ENCODE measurements at places on chromosomes 13 and 19.

DNA sequence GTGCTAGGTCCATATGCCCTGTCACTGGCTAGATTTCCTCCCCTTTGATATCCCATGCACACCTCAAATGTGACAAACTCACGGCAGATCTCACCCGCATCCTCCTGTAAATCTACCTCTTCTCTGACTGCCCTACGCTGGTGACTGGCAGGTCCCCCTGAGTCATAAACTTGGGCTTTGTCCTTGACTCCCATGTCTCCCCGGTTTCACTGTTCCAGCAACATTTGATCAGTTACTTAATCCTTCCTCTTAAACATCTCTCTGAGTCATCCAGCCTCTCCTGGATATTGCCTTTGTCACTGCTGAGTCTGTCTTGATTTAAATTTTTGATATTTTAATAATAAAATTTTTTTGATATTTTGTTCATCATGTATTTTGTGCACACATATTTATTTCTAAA lies 26.5 kb downstream of the FAM216B start:
- no peak for DNase-seq

DNA sequence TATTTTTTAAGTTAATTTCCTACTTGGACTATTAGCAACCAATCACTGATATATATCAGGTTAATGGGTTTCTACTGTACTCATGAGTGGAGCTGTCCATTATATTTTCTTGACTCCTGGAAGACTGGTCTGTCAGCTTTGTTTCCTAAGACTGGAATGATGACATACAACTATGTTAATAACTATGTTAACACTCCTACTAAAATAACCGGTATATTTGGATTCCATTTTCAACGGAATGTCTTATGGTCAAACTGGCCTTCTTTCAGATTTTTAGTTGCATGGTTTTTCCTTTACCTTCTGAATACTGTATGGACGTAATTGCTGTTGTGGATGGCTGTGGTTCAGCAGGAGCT lies 45.8 kb upstream of the GPI start:
- DNase-seq, result no peak

GRCh38 chr13:70330697-70331361 lies 222.6 kb upstream of the KLHL1 start:
- no peak for DNase-seq

DNA sequence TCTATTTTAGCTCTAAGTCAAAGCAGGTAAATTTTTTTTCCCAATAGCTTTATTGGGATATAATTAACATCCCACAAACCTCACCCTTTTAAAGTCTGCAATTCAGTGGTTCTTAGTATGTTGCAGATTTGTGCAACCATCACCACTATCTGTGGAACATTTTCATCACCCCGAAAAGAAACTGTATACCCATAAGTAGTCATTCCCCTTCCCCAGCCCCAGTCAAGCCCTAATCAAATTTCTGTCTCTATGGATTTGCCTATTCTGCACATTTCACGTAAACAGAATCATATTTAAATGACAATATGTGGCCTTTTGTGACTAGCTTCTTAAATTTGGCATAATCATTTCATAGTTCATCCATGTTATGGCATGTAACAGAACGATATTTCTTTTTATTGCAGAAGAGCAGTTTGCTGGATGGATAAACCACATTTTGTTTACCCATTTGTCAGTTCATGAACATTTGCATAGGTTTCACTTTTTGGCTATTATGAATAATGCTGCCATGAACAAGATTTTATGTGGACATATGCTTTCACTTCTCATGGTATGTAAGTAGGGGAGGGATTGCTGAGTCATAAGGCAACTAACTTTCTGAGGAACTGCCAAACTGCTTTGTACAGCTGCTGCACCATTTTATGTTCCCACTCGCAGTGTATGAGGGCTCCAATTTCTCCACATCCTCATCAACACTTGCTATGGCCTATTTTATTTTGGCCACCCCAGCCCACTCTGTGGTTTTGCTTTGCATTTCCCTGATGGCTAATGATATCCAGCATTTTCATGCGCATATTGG lies 10.9 kb downstream of the SLC46A3 start:
- DNase-seq, result peak; percentile 31

DNA sequence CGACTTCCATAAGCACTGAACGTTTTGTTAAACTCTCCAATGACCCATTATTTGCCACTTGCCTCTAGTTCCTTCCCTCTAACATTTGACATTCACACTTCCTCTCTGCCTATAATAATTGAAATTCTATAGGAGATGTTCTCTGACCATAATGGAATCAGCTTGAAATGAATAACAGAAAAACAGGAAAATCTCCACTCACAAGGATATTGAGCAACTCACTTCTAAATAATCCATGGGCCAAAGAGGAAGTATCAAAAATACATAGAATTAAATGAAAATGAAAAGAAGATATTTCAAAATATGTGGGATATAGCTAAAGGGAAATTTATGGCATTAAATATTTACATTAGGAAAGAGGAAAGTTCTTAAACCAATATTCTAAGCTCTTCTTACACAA lies 3.4 kb upstream of the FCGBP start:
- DNase-seq, result no peak

- no peak for DNase-seq
These were observed 487 bp downstream of the FLT1 start for GRCh38 chr13:28494504-28494777.

DNA sequence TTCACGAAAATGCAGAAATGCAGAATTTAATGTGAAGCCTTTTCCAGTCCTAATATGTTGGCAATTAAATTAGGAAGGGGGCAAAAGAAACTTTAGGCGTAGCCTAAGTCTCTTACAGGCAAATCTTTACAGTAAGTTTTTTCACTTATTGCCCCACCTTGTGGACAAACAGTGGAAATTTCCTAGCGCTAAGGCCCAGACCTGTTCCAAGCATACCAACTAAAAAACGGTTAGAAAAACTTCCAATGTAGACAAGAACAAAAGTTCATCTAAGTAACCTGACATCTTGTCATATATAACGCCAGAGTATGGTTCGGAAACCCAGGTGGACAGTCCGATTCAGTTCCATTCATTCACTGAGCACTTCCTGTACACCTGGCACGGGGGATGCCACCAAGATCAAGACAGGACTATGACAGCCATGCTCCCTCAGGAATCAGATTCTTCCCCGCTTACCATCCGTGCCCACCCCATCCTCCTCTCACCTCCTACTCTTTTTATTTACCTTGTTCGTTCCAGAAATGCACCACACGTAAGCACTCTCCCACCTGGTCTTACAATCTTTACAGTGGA lies 4.9 kb downstream of the ZAR1L start:
- no peak for DNase-seq

- DNase-seq, result no peak
These were observed 2.5 kb downstream of the TMEM190 start for GRCh38 chr19:55379174-55379573.
